ENCODE measurements at places on chromosomes 13 and 19.

DNA sequence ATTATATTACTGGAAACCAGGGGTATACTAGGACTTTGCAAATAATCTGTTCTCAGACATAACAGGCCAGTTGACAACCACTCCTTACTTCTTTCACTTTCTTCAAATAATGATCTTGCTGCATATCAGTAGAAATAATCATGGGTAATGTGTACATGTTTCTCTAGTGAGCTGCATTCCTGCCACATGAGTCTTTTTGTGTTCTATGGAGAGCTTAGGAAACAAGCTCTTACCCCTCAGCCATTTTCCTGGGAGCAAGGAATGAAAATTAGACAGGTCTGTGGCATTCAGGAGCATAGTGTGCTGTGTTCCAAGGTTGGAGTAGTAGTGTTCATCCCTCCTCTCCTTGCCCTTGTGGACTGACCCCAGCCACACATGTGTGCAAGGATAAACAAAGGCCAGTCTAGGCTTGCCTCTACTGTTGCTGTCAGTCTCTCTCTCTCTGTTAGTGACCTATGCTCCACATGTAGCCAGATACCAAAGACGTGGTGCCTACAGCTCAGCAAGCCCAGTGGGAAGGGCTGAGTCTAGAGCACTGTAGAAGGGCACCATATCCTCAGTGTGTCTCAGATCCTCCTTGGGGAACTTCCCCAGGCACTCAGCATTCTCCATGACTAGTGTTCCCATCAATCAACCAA is 11.5 kb upstream of the OXGR1 start:
- no peak for DNase-seq

- DNase-seq = no peak
Observed at GRCh38 chr19:14516746-14517438, 1.3 kb downstream of the DNAJB1 start.

GRCh38 chr13:32045982-32046785 is 14.6 kb downstream of the FRY start:
- DNase-seq = no peak

DNA sequence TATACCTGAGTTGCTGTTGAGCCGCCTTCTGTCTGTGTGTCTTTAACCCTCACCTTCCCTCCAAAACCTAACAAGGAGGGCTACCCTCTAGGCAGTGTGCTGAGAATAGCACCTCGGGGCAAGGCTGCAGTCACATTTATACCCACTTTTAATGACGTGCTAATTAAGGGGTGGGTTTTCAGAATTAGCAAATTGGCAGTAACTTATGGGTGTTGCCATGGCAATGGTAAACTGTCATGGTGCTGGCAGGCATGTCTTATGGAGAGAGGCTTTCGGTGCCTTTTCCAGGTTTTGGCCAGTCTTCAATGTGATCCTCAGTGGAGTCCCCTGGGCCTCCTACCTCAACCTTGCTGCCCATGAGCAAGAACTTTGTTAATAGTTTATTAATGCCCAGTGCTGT is 1.2 kb upstream of the PNMA8A start:
- DNase-seq = no peak

GRCh38 chr13:38687246-38688229 is 661 bp downstream of the FREM2 start:
- no peak for DNase-seq

All from activated CD8-positive, alpha-beta memory T cell treated with anti-CD3 and anti-CD28 coated beads for 4 hours (primary cell).